Suprapubic skin (tissue), 4 donors: ENCODE measurements at places on chromosomes 2 and 18.

DNA sequence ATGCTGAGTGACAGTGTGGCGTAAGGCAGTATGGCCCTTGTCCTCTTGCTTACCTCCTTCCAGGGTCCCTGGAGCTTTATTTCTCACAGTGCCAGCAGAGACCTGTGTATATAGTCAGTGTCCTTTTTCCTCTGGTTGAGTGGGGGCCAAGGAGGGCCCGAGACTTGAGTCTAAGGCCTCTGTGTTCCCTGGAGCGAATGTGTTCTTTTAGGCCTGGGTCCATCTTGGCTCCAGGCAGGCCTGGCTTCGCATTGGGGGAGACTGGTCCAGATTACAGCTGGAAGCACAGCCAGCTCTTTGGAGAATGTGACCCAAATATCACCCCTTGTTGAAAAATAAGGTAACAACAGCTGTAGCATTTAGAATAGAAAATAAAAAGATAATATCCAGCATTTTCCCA, 5.0 kb downstream of the VAMP5 start:
- no peak for DNase-seq
- no peak overlapping the region for H3K4me3 ChIP-seq
- no peaks in the 10 kb centered on the region for H3K36me3 ChIP-seq
- peaks cover 78% of the 10 kb centered on the region for H3K4me1 ChIP-seq
- no peaks in the 10 kb centered on the region for H3K27me3 ChIP-seq

DNA sequence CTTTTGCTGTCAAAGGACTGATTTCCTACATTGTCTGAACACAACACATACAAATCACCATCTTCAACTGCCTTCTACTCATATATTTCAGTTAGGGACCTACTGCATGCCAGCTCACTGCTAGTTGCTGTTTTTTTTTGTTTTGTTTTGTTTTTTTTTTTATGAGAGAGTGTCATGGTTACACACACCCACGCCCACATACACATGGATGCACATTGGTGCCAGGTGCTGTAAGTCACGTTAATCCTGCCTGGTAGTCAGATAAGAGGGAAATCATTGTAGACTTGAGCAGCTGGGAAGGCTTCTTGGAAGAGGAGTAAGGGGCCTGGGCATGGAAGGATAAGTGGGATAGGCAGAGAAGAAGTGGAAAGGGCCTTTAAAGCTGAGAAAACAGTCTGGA, 209.9 kb downstream of the TDRD15 start:
- H3K36me3 ChIP-seq: no peaks in the 10 kb centered on the region
- peaks cover 14% of the 10 kb centered on the region for H3K4me1 ChIP-seq
- no peaks in the 10 kb centered on the region for H3K27me3 ChIP-seq
- no peak overlapping the region for H3K27ac ChIP-seq
- no peak for DNase-seq
- H3K4me3 ChIP-seq: no peak overlapping the region

DNA sequence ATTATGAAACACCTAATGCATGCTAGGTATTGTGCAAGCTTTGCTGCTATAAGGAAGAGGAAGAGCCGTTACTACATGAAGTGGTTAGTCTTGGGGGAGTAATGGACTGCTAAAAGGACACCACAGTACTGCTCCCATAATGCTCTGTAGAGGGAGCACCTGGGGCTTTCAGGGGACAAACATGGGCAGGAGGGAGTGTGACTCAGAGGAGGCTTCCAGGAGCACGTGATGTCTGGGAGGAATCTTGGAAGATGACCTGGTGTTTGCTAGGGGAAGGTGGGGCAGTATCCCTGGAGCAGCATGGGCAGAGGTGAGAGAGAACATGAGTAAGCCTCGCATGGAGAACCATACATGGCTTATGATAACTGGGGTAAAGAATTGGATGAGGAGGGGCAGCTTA, 18.8 kb downstream of the MAPK4 start:
- H3K4me1 ChIP-seq: no peaks in the 10 kb centered on the region
- H3K27me3 ChIP-seq: no peaks in the 10 kb centered on the region
- no peaks in the 10 kb centered on the region for H3K36me3 ChIP-seq

GRCh38 chr2:238652771-238653157, 195.1 kb upstream of the TWIST2 start:
- no peaks in the 10 kb centered on the region for H3K36me3 ChIP-seq
- peaks cover 8% of the 10 kb centered on the region for H3K4me1 ChIP-seq
- DNase-seq: no peak
- no peak overlapping the region for H3K4me3 ChIP-seq
- no peaks in the 10 kb centered on the region for H3K27me3 ChIP-seq

DNA sequence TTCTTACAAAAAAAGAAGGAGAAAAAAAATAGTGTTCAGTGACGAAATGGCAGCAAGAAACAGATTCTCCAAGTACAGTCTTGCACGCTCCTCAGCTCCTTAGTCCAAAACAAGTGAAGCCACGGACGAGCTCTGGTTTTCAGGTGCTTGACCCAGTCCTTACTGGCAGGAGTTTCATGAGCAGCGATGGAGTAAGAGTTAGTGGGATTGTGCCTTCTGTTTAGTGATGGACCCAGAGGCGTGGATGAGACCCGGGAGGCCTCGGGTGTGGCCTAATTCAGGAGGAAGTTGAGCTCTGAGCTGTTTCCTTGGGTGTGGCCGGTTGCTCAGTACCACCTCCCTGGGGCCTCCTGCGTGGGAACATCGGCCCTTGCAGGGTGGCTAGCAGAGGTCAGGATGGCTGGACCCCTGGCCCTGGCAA, 52.0 kb downstream of the KIF5C start:
- H3K27me3 ChIP-seq: no peaks in the 10 kb centered on the region
- no peak overlapping the region for H3K27ac ChIP-seq
- DNase-seq: no peak
- H3K4me1 ChIP-seq: no peaks in the 10 kb centered on the region

DNA sequence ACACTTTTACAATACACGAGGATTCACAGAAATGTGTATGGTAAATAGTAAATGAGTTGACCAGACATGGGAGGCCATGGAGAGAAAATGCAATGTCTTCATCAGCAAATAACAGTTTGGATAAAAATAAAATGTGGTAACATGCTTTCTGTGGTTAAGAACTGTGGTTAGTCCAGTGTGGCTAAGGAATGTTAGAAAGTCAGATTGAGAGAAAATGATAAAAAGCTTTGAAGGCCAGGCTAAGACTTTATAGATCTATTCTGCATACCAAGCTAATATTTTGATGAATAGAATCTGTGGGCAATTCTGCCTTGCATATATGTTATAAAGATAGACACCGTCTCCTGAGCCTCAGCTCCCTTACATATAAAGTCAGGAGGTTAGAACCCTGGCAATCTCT, 215.9 kb downstream of the SOX11 start:
- no peak for DNase-seq
- no peaks in the 10 kb centered on the region for H3K27me3 ChIP-seq
- H3K4me3 ChIP-seq: no peak overlapping the region
